Putamen (tissue), 1 donor: ENCODE measurements at places on chromosomes 7 and 10.

GRCh38 chr7:110534241-110534931 is 556.5 kb upstream of the LRRN3 start:
- DNase-seq, result no peak

DNA sequence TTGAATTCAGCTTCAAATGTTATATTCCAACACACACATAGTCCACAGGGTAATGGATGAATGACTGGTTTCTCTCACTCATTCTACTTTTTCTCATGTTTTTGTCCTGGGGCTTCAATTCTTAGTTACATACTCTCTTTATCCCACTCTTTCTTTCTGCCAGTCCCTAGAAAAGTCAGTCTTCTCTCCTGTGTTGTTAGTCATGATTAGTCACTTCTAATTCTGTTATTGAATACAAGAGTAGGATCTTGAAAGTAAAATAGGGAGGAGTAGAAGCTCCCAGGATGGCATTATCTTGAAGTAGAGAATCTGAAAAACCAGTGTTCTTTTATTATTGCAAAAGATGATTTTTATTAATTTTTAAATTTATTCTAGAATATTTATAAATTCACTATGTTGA is 45.5 kb upstream of the CALCR start:
- no peak for DNase-seq

DNA sequence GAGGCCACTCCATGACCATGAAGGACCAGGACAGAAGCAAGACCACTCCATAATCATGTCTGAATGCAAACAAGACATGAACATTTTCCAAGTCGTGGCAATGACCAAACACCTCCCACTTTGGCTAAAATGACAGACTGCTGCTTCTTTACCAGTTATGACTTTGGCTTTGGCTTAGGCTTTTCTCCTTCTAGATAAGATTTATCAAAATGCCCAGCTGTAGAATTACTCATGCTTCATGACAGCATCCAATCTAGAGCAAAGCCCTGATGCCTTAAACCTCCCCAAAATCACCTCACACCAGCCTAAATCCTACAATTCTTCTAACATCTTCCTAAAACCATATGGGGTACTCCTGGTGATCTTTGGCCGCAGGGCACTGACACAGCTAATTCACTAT is 102.1 kb downstream of the VPS41 start:
- DNase-seq, result no peak

DNA sequence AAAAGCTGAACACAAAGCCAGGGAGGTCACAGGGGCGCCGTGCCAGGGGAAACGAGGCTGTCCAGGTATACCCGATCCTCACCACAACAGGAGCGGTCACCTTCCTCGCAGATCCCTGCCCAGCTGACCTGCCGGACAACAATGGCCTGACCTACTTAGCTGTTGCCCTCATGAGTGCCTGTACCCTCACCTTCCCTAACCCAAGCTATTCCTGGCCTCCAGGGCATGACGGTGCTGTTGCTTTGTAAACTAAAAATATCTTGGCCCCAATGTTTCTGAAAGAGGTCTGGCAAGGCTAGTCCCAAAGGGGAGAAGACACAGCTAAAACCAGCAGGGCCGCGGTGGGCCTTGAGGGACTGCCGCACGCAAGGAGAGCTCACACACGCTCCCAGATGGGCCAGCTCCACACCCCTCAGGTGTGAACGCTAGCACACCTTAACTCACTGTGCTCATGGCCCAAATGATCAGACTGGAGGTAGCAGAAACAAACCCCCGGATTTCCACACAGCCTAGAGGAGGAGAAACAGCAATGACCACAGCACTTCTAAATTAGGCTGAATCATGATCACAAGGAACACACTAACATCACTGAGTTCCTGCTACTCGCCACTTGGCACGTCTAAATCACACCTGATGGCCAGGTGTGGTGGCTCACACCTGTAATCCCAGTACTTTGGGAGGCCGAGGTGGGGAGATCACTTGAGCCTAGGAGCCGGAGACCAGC is 66.3 kb upstream of the CYTH3 start:
- no peak for DNase-seq

- DNase-seq, result no peak
Measured at GRCh38 chr10:70564901-70565351, 37.6 kb downstream of the PRF1 start.

DNA sequence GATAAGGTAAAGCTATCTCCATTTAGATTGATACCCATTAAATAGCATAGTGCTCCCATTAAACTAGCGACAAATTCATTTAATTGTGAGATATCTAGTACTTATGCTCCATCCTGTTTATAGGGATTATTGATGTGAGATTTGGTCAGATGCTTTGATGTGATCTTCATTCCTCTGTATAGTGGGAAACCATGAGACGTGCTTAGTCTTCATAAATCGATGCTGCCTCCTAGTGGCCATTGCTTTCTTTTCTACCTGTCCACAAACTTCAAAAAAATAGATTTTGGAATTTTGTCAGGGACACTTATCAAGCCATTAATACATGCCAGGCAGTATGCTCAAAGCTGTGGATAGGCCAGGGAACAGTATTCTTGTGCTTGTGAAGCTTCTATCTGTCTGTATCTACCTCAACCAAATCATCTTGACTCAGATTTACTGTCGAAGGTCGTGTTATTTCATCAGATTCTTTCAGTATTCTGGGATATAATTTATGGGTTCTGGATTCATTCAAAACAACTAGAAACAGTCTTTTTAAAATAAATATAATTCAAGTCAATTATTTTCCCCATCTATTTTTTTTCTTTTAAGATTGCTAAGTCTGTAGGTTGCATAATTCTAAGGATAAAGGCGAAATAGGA is 12.0 kb downstream of the LSM8 start:
- peak; percentile 38 for DNase-seq

DNA sequence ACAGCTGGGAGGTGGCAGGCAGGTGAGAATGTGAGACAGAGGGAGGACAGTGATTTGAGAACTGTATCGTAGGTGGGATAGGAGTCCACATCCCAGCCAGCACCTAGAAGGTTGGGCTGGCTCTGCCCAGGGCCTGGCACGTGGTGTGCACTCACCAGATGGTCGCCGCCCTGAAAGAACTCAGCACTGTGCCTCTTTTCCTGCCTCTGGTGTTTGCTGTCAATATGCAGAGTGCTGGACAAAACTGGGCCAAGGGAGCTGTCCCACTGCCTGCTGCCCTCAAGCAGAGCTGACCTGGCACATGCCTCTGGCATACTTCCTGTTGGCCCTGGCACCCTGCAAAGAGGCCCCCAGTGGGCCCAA is 36.8 kb downstream of the CHST3 start:
- DNase-seq, result no peak

DNA sequence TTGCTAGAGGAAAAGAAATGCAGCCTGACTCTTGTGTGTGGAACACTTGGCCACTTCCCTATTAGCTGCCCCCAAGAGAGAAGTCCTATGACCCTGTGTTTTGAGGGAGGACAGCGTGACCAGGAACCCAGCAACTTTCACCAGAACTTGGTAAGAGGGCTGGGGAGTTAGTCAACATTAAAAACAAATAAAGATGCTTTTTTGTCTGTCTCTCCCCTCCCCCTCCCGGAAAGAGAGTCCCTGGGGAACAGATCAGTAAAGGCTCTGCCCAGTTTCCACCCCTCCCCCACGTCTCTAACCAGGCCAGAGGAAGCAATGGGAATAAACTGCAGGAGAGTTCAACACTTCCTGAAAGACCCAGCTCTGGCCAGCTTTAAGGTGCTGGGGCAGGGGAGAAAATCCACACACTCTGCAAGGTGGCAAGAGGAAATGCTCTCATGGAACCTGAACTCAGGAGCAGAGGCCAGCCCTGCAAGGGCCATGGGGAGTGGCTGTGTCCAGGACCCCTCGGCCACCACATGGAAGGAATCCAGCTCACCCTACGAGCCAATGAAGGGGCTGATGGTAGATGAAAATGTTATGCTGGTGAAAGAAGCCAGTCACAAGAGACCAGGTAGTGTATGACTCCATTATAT is 21.5 kb downstream of the SH3PXD2A start:
- DNase-seq, result no peak

DNA sequence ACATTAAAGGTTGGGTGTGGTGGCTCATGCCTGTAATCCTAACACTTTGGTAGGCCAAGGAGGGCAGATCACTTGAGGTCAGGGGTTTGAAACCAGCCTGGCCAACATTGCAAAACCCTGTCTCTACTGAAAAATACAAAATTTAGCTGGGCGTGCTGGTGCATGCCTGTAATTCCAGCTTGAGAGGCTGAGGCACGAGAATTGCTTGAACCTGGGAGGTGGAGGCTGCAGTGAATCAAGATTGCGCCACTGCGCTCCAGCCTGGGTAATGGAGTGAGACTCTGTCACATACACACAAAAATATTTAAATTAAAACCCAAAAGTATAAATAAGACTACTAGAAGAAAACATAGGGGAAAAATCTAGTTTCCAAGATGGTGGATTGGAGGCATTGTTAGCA is 41.9 kb upstream of the CDK13 start:
- DNase-seq, result no peak

GRCh38 chr10:123413353-123413752 is 252.8 kb upstream of the GPR26 start:
- DNase-seq, result no peak

- no peak for DNase-seq
Measured at GRCh38 chr10:53025172-53025711, 252.7 kb upstream of the MBL2 start.
